ENCODE measurements at places on chromosomes 4 and X.

DNA sequence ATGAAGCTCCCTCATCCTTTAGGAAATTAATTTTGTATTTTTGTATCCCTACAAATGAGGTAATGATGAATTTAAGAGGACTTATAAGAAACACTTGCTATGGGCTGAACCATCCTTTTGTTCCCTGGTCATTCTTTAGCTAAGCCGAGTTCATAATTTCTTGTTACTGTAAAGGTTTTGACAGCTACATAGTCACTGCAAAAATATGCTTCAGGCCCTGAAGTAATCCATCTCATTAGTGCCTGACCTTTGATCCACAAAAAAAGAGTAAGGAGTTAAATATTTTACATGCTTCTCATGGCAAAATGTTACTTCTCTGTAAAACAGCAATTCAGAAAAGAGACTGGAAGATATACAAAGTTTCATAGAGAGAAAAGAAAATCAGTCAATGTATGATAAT is 290.6 kb upstream of the SLIT2 start:
- no peak for DNase-seq

- no peak for DNase-seq
Observed at GRCh38 chr4:188109157-188109755, at the start of gene TRIML2. TRIML2 (minus strand) TSS chr4:188109603; CDS start chr4:188105368, 4,235 bp downstream.

DNA sequence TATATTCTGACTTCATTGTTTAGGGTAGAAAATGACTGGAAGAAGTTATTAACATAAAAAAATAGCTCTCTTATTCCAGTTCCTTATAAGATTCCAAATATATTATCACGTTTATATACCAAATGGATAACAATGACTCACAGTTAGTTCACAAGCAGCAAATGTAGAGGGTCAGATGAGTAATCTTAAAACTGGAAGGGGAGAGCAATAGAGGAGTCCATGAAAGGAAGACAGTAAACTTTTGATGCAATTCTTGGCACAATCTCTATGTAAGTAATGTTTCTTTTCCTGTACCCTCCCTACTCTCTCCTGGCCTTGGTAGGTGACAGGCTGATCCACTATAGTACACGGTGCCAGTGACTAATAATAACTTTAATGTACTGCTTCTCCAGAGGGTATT is 259.0 kb upstream of the TRPC5 start:
- DNase-seq, result no peak

- no peak for DNase-seq
Observed at GRCh38 chr4:78343682-78344081, 207.9 kb upstream of the ANXA3 start.

DNA sequence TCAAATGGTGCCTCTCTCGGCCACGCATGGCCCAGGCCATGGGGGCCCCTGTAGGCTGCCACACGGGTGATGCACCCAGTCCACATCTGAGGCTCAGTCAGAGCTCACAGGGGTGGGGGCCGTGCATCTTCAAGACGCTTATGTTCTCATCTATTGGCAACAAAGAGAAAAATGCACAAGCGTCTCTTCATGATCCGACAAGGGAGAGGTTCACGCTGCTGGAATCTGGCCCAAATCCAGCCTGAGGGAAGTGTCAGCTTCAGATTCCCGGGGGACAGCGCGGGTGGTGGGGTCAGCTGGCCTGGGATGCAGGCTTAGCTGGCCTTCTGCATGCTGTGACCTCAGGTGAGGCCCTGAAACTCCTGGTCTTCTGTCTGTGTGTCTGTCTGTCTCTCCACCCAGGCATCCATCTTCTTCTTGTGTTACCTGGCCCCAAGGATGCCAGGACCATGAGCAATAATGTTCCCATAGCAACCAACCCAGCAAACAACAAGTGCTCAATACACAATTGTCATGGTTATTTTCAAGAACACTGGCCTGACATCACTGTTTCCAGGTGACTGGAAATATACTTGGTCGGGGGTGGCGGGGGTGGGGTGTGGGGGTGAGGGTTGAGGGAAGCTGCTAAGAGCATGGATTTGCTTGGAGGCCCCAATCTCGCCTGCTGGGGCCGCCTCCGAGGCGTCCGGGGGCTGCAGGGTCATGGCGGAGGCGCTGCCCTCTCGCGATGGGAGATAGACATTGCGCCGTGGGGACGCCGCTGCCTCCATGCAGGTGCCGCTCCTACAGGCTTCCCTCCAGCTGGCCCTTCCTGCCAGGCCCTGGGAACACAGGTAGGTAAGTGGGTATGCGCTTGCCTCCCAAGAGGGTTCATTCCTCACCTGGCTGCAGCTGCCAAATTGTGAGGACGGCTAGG is 48.3 kb downstream of the ABLIM2 start:
- DNase-seq, result no peak

DNA sequence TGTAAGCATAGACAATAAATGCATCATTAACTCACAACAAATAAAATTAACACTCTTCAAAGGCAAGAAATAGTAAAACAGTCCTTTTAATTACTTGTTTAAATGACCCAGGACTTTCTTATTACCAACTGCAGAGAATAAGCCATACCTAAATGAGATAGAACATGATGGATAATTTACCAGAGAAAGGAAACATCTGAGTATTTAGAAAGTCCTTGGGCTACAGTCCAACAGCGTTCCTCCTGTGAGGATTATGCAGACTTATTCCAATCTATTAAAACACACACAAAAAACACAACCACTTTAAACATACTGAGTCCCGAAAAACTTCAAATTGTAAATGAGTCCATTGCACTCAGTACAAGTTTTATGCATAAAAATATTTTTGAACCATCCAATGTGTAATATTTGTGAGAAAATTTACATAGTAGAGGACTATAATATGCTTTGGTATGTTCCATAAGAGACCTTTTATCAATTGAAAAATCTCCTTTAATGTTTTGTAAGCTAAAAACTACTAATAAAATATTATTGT is 129.2 kb downstream of the NR3C2 start:
- DNase-seq, result no peak

DNA sequence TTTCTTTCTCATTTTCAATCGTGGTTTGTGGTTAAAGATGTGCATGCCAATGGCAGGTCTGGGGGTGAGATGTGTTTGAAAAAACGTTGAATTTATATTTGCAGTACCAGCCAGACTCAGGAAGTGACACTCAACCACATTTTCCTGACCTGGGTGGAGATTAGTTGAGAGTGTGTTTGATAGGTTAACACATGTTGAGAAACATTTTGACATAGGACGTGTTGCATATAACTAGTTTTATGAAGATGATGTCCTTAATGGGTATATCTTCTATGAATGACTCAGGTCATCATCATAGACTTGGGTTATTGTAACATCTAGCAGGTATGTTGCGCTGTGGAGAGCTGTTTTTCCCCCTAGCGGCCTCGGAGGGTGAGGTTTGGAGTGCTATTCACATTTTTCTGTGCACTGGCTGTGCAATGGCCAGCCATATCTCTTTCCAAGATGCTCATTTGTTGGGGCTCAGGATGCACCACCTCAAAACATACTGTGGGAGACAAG is 21.7 kb upstream of the CD38 start:
- DNase-seq, result peak; percentile 51

DNA sequence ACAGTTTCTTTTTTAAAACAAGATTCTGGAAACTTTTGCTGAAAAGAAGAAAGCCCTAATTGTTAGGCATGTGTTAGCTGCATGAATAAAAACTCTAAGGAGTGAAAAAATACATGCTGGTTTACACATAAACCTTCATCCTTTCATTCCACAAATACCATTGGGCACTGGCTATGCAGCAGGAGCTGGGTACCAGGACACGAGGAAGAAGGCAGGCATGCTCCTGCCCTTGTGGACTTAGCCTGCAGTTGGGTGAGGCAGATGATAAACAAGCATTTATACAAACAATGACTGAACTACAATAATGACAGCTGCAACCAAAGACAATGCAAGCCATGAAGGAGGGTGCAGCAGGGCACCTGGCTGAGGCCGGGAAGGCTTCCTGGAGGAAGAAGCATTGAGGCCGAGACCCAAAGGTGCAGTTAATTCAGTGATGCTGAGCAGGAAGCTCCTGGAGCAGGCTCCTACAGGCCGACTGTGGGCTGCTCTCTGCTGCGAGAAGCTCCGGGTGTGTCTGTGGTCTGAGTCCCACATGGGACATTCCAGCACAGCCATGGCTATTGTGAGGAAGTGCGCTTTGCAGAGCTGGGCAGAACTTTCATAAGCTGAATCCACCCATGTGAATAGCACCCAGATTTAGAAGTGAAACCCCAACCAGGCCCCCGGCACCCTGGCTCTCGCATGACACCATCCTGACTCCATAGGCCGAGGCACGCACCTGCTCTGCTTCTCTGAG is 44.0 kb upstream of the MXD4 start:
- DNase-seq, result no peak

- DNase-seq, result no peak
Observed at GRCh38 chrX:75365243-75365975, 91.5 kb downstream of the UPRT start.

DNA sequence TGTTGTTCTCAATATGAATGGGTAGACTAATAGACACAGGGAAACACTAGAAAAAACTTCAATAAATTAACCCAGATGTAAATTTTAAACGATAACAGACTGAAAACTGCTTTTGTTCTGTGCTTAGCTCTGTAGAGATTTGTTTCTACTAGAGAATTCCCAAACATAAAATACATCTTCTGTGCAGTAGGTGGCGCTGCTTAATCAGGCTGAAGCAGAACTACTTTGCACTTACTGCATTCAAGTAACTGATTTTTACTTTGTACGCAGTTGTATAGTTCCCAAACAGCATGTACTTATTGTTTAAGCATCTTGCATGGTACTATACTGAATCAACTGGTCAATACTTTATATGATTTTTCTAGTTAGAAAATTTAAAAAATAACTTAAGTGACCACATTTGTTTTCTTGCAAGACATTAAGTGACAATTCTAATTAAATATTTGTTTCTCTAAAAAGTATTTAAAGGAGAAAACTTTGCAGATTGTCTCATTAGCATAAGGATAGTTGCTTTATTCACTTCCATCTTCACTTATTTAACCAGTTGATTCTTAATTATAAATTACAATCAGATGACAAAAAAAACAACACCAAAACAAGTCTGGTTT is 490.6 kb downstream of the IL15 start:
- peak; percentile 17 for DNase-seq

DNA sequence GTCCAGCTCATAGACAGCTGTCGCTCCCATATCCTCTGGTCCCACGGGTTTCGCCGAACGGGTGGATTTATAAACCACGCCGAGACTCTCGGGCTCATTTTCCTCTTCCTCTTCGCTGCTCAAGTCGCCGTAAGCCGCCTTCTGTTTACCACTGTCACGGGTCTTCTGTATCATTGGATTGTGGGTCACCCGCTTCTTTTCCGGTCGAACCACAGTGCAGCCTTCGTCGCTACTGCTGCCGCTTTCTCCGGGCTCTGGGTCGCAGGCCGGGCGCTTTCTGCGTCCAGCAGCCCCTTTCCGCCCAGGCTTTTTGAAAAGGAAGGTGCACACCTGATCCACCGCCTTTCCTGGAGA is 311 bp downstream of the RNF113A start:
- peak; percentile 7 for DNase-seq
